ENCODE measurements at places on chromosomes 12 and 14.
A peak's percentile ranks its signal among the peaks of the same experiment; 100 is the strongest.

DNA sequence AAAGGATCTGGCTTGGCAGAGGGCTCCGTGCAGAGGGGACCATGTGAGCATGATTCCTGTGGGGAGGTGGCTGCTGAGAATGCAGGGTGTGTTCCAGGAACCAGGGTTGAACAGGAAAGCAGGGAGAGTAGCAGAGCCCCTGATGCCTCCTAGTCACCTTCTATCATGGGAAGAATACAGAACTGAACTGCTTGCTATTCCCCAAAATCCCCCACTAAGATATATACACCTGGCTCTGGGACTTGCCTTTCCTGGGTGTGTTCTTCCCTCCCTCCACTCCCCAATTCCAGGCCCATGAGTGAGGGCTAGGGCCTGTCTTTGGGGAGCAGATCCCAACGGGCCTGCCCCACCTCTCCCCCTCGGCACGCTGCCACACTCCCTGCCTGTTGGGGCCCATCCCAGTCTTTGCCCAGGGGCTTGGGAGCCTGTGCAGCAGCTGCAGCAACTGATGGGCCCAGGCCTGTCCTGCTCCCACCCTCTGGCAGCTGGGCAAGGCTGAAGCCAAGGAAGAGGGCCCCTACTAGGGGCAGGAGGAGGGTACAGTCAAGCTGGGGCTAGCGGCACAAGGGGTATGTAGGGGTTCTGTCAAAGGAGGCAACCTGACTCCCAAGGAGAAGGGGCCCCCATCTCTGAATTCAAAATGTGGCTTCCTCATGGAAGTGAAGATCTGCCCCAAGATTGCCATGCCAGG is 3.2 kb downstream of the AJUBA start:
- no peak for DNase-seq

- no peak for DNase-seq
Observed at GRCh38 chr12:52682381-52682660, 2.1 kb upstream of the KRT1 start.

DNA sequence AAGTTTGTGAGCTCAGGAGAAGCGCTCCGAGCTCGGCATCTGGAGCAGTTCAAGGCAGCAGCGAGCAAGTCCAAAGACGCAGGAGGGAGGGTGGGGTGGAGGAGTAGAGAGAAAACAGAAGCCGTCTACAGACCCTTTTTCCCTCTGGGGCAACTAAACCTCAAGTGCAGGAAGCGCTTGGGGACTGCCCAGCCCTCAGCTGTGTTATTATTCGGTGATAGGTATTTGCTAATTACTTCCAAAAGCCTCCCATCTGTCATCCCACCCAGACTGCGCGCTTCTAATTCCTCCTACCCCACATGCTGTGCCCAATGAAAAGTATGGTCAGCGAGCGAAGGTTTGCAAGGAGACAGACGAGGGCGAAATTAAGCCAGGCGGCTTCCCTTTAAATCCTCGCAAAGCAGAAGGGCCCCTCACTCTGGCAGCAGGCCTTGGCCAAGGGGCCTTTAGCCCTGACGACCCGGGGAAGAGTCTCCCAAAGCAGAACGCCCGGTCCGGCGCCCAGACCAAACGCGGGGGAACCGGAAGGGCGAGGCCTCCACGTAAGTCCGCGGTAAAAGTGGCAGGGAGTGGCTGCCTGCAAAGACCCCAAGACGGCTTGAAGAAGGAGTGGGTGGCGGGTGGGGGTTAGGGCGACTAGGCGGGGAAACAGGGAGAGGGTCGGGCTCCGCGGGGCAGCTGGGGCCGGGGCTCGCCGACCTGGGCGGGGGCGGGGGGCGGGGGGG is 507 bp upstream of the CD9 start:
- peak; percentile 61 for DNase-seq

- DNase-seq: no peak
Observed at GRCh38 chr14:104184911-104185499, 46.6 kb downstream of the KIF26A start.

DNA sequence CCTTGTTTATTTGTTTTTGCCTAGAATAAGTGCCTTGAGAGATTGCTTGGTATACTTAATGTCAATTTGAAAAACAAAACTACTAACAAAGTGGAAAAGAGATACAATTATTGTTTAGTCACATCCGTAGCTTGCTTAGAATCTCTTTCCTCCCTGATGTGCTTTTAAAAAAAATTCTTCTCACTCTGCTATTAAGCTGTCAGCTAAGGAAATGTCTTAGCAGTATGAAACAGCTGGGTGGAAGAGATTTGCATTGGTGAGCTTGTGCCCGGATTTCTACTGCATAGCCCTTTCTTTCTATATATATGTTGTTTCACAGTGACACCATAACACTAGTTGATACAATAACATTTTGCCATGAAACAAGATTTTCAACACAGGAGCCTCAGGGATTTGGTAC is 229.4 kb upstream of the RGS6 start:
- DNase-seq: no peak

- no peak for DNase-seq
Observed at GRCh38 chr14:70995211-70995610, 88.0 kb downstream of the PCNX1 start.
